ENCODE measurements at places on chromosomes 7 and 10. TPM values are rescaled to one million over a fixed set of nuclear protein-coding genes. Genes with fewer than 3 reads are reported as not detected.

GRCh38 chr10:14611968-14612693 lies 162.6 kb downstream of the FAM107B start:
- no peak for DNase-seq

Gene AOC1
- 0.71 TPM for total RNA-seq

Gene FBXO24
- 0.33 TPM for total RNA-seq

DNA sequence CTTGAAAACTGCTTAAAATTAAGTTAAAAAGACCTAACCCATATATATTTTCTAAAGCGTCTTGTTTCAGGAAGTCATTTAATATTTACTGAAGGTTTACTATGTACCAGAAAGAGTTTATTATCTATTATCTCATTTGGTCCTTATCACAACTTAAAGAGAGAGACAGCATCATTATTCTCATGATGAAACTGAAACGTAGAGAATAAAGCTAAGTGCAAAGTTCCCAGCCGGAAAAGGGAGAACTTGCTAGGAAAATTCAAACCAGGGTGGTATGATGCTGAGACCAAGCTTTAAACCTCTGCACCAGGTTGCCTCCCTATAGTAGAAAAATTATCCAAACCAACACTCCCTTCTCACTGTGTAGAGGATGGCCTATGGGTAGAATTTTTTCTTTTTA lies 207.7 kb upstream of the BMPER start:
- DNase-seq, result no peak

DNA sequence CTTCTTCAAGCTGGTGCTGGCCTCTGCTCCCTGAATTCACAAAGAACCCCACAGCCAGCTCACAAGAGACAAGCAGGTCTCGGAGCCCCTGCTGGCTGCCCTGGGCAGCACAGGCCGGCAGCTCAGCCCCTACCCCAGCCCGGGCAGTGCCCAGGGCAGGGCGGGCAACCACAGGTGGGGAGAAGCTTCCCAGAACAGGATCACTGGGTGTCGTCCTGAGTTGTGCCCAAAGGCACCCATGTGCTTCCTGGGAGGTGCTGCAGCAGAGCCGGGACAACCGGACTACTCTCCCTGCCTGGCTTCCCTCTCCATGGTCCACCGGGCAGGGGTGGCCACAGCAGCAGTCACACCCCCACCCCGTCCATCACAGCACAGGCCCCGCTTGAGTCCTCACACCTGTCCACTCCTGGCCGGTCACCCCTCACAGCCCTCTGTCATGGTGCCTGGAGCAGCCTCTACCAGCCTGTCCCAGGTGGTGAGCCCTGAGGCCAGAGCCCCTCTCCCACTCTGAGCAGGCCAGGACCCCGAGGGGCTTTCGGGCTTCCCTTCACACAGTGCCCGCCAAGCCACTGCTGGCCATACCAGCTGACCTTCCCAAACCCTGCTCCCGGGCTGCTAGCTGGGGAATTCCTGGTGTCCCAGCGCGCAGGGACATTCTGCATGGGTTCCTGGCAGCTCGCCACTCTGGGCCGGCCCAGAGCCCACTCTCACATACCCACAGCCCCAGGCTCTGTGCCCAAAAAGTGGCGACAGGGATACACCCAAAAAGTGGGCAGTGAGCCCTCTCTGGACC lies 3.1 kb downstream of the RASGEF1A start:
- DNase-seq, result no peak

GRCh38 chr7:38222481-38223096 lies 44.5 kb downstream of the STARD3NL start:
- no peak for DNase-seq

Gene ZNF777
- 9.0 TPM for total RNA-seq

Gene HOXA4
- total RNA-seq, result 1.3 TPM

DNA sequence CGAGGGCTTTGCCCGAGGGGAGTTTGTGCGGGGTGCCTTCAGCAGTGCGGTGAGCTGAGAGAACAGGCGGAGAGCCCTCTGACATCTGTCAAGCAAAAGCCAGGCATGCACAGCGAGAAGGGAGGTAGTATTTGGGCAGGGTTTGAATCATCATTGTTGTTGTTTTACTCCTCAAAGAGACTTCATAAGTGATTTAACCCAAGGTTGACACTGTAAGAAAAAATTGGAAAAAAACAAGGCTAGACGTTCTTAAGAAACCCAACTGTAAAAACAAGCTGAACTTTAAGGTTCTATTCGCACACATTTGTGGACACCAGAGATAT lies 1.3 kb downstream of the ADAM22 start:
- DNase-seq, result no peak

GRCh38 chr7:30369879-30370278 lies 85.5 kb downstream of the ZNRF2 start:
- no peak for DNase-seq

Gene ADARB2
- total RNA-seq, result 0.08 TPM

GRCh38 chr10:31959461-31960173 lies 31.0 kb upstream of the ARHGAP12 start:
- DNase-seq, result no peak

Gene WDFY4
- 1.4 TPM for total RNA-seq

Gene PDZD7
- total RNA-seq, result 0.45 TPM

- DNase-seq, result no peak
Observed at GRCh38 chr7:31260851-31261250, 79.7 kb downstream of the NEUROD6 start.

GRCh38 chr10:12505683-12506082 lies 156.3 kb downstream of the CAMK1D start:
- DNase-seq, result no peak
